ENCODE measurements at places on chromosomes 7 and 10. TPM values are rescaled to one million over a fixed set of nuclear protein-coding genes. Genes with fewer than 3 reads are reported as not detected.

The TDRD1 gene
- total RNA-seq: not detected

DNA sequence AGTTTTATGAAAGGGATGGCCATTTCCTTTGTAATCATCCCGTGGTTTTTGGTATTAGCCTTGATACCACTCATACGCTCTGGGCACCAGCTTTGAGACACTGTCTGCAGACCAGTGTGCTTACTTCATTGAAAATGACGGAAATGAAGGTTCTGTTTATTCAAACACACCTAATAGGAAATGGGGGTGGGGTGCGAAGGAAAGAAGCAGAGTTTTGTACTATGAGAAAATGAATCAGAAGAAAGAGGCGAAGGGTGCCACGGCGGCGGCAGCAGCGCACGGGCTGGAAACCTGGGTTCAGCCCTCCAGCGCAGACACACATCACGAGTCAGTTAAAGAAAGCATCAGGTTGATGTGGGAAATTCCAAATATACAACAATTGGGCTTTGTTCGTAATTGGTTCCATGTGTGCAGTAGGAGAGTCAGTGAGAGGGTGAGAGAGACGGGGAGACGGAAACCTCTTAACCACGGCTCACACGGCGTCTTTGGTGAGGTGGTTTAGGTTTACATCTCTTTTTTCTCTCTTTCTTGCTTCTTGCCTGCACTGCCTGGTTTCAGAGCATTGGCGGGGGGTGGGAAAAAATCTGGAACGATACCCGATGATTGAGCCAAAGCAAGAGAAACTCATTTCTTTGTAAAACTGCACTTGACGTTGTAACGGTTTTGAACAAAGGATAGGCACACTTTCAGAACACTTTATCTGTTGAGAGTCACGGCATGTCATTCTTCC lies 321.2 kb downstream of the FRMD4A start:
- H3K4me3 ChIP-seq: peak overlapping the region; percentile 64
- peaks cover 8% of the 10 kb centered on the region for H3K4me1 ChIP-seq
- no peaks in the 10 kb centered on the region for H3K36me3 ChIP-seq
- no peak for DNase-seq

DNA sequence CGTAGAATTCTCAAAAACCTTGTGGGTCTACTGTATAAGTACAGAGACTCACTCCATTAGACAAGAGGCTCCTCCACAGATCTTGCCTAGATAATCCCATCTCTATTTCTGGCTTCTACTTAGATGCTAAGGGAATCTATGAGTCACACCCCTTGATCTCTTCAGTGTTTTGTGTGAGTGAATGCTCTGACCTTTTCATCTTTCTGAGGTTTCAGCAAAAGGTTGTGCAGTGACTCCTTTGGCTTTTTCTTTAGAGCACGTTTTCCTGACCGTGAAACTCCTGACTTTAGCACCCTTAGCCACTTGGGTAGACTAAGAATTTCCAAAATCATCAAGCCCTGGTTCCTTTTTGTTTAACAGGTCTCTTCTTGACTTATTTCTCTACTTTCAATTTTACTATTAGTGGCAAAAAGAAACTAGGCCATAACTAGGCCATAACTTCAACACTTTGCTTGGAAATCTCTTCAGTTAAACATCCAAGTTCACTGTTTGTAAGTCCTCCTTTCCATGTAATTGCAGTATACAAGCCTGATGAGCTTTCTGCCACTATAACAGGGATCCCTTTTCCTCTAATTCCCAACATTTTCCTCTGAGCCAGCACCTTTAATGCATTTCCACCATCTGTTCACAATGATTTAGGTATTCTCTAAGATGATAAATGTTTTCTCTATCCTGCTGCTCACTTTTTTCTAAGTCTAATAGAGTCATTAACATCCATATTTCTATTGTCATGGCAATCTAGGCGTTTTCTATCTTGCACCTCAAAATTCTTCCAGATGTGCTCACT lies 19.4 kb downstream of the COPG2 start:
- H3K27me3 ChIP-seq: no peaks in the 10 kb centered on the region
- H3K4me1 ChIP-seq: no peaks in the 10 kb centered on the region
- H3K4me3 ChIP-seq: no peak overlapping the region
- no peak for DNase-seq

The ZP3 gene
- 5.6 TPM for total RNA-seq

The RASSF4 gene
- total RNA-seq: 0.22 TPM

The RAPGEF5 gene
- 1.9 TPM for total RNA-seq

DNA sequence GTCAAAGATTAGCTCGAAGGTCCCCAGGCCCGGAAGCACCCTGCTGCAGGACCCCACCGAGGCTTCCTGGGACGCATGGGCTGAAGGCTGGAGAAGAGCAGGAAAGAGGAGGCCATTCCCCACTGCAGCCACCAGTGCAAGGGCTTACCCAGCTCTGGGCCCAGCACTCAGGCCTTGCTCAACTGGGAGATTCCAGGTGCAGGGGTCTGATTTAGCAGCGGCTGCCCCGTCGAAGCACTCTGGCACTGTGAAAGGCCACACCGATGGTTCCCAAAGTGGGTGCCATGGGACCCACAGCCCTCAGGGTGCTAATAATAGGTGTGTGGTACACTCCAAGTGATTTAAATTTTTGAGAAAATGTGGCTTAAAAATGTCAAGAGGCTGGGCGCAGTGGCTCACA lies 130.9 kb downstream of the OAT start:
- H3K36me3 ChIP-seq: no peaks in the 10 kb centered on the region
- H3K4me3 ChIP-seq: no peak overlapping the region
- peaks cover 5% of the 10 kb centered on the region for H3K4me1 ChIP-seq
- peaks cover 11% of the 10 kb centered on the region for H3K27me3 ChIP-seq
- DNase-seq: no peak

DNA sequence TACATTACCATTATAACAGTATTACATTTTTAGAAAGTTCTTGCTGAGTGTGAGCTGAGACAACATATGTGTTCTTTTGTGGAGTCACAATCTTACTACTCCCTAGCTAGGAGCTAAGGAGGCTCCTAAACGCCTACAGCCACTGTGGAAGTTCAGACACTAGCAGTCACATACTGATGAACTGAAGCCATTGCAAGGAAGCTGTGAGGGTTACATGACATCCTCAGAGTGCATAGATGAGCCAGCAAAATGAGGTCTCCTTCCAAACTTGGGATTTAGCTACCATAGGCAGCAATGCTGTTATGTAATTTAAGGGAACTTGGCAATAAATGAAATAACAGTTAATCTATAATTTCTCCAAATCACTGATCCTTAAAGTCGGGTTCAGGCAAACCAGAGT lies 10.8 kb upstream of the ST7 start:
- no peak overlapping the region for H3K27ac ChIP-seq
- no peaks in the 10 kb centered on the region for H3K27me3 ChIP-seq
- no peak overlapping the region for H3K4me3 ChIP-seq
- no peaks in the 10 kb centered on the region for H3K36me3 ChIP-seq
- no peak for DNase-seq

GRCh38 chr7:27890205-27890849 lies 150.4 kb downstream of the TAX1BP1 start:
- H3K27ac ChIP-seq: no peak overlapping the region
- no peak for DNase-seq
- no peaks in the 10 kb centered on the region for H3K4me1 ChIP-seq
- H3K36me3 ChIP-seq: no peaks in the 10 kb centered on the region

The SPDYE8 gene
- total RNA-seq: not detected

GRCh38 chr7:26265499-26266075 lies 26.1 kb upstream of the SNX10 start:
- no peaks in the 10 kb centered on the region for H3K27me3 ChIP-seq

- peaks cover 6% of the 10 kb centered on the region for H3K4me1 ChIP-seq
- no peak for DNase-seq
- no peaks in the 10 kb centered on the region for H3K27me3 ChIP-seq
- H3K4me3 ChIP-seq: no peak overlapping the region
Observed at GRCh38 chr7:1915956-1916600, 246.0 kb downstream of the ELFN1 start.

- H3K4me3 ChIP-seq: no peak overlapping the region
- H3K27ac ChIP-seq: no peak overlapping the region
- DNase-seq: no peak
- H3K36me3 ChIP-seq: no peaks in the 10 kb centered on the region
- H3K27me3 ChIP-seq: no peaks in the 10 kb centered on the region
Observed at GRCh38 chr10:60594476-60595051, 183.7 kb upstream of the CDK1 start.

The ZNF727 gene
- not detected for total RNA-seq

- no peaks in the 10 kb centered on the region for H3K36me3 ChIP-seq
- H3K4me1 ChIP-seq: no peaks in the 10 kb centered on the region
- DNase-seq: no peak
- H3K4me3 ChIP-seq: no peak overlapping the region
- no peaks in the 10 kb centered on the region for H3K27me3 ChIP-seq
Observed at GRCh38 chr10:108721874-108722273, 1201.4 kb downstream of the XPNPEP1 start.

The MUC3A gene
- not detected for total RNA-seq

The NODAL gene
- total RNA-seq: not detected

The SPRN gene
- total RNA-seq: not detected

- H3K4me3 ChIP-seq: no peak overlapping the region
- no peaks in the 10 kb centered on the region for H3K27me3 ChIP-seq
- peak; percentile 18 for DNase-seq
- peaks cover 24% of the 10 kb centered on the region for H3K4me1 ChIP-seq
Observed at GRCh38 chr7:151484971-151485707, 34.6 kb downstream of the RHEB start.

GRCh38 chr7:45888993-45889366 lies 692 bp downstream of the IGFBP1 start:
- no peak overlapping the region for H3K4me3 ChIP-seq
- H3K36me3 ChIP-seq: no peaks in the 10 kb centered on the region
- no peak overlapping the region for H3K27ac ChIP-seq
- peaks cover 30% of the 10 kb centered on the region for H3K4me1 ChIP-seq
